Amniotic stem cell (primary cell): ENCODE measurements at places on chromosomes 16 and 17.

DNA sequence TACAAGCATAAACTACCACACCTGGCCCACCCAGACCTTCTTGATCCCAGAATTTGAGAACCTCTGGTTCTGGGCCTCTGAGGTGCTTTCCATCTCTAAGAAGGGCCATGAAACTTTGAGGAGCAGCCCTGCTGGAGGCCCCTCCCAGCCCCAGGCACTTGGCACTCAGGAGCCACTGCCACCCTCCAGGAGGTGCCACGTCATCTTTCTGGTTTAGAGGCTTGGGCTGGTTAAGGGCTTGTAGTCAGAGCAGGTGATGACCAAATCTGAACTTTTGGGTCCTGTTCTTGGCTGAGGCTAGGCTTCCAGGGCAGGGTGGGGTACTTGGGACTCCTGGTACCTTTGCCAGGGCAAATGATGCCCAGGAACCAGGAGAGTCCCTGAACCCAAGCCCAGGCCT is 13.8 kb upstream of the DLX4 start:
- no peak for DNase-seq

DNA sequence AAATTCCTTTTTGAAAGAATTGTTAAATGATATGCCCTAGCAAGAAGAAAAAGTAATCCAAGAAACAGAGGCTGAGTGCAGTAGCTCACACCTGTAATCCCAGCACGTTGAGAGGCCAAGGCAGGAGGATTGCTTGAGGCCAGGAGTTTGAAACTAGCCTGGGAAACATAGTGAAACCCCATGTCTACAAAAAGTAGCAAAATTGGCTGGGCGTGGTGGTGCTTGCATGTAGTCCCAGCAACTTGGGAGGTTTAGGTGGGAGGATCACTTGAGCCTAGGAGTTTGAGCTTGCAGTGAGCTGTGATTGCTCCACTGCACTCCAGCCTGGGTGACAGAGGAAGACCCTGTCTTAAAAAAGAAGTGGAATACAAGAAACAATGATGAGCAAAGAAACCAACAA is 56.1 kb downstream of the NT5M start:
- DNase-seq, result no peak

GRCh38 chr16:54284319-54284930 is 2.2 kb downstream of the IRX3 start:
- DNase-seq, result no peak

DNA sequence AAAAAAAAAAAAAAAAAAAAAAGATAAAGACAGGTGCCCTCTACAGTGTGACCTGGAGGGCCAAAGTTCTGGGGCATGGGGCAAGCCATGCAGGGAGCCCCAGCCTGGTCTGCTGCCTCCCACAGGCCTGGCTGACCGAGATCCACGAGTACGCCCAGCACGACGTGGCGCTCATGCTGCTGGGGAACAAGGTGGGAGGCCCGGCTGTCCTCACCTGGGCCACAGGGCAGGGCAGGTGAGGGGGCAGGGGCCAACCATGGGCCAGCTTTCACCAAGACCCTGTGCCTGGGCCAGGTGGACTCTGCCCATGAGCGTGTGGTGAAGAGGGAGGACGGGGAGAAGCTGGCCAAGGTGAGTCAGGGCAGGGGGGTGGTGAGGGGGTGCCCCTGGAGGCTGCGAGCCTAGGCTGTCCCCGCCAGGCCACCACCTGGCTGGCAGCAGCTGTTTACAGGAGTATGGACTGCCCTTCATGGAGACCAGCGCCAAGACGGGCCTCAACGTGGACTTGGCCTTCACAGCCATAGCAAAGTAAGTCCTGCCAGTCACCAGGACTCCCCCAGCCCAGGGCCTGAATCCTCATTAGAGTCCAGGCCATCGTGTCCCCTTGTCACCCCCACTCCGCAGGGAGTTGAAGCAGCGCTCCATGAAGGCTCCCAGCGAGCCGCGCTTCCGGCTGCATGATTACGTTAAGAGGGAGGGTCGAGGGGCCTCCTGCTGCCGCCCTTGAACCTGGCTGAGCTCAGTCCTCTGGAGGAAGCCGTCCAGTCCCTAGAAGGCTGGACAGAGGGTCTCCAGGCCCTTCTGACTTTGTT is 2.7 kb upstream of the TRAF7 start:
- no peak for DNase-seq

GRCh38 chr17:58335779-58336455 is 7.3 kb upstream of the TSPOAP1 start:
- DNase-seq, result no peak
